ENCODE measurements at places on chromosomes 2 and 18.

GRCh38 chr2:106362789-106363188 lies 105.4 kb downstream of the RGPD3 start:
- DNase-seq = no peak

GRCh38 chr2:174067815-174068214 lies 102.6 kb upstream of the SP3 start:
- no peak for DNase-seq

- DNase-seq = no peak
Measured at GRCh38 chr2:26550276-26551015, 72.5 kb upstream of the OTOF start.

- DNase-seq = no peak
Measured at GRCh38 chr2:15287447-15288184, 273.5 kb downstream of the NBAS start.

GRCh38 chr2:115413791-115414190 lies 971.4 kb downstream of the DPP10 start:
- no peak for DNase-seq

- DNase-seq = no peak
Measured at GRCh38 chr2:3264010-3264744, 113.4 kb downstream of the EIPR1 start.

GRCh38 chr2:129006901-129007300 lies 688.2 kb upstream of the HS6ST1 start:
- DNase-seq = no peak

- no peak for DNase-seq
Measured at GRCh38 chr2:19541884-19542283, 183.5 kb upstream of the OSR1 start.

- DNase-seq = peak; percentile 85
Measured at GRCh38 chr2:227460070-227460485, 11.9 kb upstream of the AGFG1 start.

- DNase-seq = no peak
Measured at GRCh38 chr2:10126632-10127026, 4.1 kb downstream of the RRM2 start.

GRCh38 chr2:102792568-102793208 lies 30.9 kb downstream of the TMEM182 start:
- DNase-seq = no peak

GRCh38 chr18:40956213-40956612 lies 998.8 kb upstream of the PIK3C3 start:
- DNase-seq = no peak

GRCh38 chr2:96161898-96162297 lies 16.7 kb upstream of the DUSP2 start:
- no peak for DNase-seq

DNA sequence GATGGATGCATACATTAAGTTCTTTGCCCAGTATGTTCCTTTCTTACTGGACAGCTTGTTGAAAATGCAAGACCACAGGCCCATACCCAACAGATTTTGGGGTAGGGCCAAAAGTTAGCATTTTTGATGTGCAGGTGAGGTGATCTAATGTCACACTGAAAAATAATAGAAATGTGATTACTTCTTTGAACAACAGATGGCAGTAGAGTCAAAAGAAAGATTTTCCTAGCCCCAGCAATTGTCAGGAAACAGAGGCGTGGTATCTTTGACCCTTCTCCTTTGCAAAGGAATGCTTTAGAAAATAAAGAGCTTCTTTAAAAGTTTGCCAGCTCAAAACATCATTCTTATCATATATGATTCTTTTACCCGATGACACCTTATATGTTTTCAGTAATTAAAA lies 343.6 kb upstream of the SYT4 start:
- DNase-seq = peak; percentile 22

- DNase-seq = peak; percentile 24
Measured at GRCh38 chr2:232668805-232669444, 28.2 kb upstream of the GIGYF2 start.

DNA sequence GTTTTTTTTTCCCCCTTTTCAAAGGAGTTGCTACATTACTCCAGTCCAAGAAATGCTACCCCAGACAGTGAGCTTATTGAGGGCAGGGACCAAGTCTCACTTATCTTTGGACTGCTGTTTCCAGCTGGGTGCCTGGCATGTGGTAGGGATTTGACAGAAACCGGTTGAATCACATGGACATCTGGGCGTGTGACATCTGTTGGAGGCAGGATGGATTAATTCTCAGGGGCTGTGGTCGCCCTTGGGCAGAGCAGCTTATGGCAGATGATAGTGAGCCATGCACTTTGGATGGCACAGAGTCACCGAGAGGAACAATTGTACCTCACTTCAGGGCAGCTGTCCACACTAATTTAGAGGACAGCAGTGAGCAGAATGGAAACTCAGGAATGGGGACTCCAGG lies 254.6 kb upstream of the ID2 start:
- no peak for DNase-seq

GRCh38 chr2:240467149-240467642 lies 31.7 kb downstream of the GPC1 start:
- DNase-seq = no peak

GRCh38 chr2:130759906-130760753 lies 4.8 kb downstream of the AMER3 start:
- DNase-seq = no peak

GRCh38 chr2:162885281-162886070 lies 46.9 kb upstream of the KCNH7 start:
- no peak for DNase-seq

DNA sequence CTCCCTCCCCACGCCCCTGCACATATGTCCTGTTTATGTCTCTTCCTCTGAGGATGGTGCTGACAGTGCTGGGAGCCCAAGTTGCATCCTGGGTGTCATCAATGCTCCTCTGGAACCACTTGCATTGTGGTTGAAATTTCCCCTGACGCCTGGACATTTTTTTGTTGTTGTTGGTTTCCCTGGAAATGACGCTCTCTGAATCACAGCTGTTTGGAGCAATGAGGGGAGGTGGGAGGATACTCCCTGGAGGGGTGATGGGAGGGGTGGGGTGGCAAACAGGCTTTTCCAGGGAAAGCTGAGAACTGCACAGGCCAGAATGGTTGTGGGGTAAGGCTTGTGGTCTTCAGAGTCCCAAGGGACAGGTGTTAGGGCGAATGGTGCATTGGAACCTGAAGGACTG lies 29.6 kb downstream of the CELF4 start:
- no peak for DNase-seq

DNA sequence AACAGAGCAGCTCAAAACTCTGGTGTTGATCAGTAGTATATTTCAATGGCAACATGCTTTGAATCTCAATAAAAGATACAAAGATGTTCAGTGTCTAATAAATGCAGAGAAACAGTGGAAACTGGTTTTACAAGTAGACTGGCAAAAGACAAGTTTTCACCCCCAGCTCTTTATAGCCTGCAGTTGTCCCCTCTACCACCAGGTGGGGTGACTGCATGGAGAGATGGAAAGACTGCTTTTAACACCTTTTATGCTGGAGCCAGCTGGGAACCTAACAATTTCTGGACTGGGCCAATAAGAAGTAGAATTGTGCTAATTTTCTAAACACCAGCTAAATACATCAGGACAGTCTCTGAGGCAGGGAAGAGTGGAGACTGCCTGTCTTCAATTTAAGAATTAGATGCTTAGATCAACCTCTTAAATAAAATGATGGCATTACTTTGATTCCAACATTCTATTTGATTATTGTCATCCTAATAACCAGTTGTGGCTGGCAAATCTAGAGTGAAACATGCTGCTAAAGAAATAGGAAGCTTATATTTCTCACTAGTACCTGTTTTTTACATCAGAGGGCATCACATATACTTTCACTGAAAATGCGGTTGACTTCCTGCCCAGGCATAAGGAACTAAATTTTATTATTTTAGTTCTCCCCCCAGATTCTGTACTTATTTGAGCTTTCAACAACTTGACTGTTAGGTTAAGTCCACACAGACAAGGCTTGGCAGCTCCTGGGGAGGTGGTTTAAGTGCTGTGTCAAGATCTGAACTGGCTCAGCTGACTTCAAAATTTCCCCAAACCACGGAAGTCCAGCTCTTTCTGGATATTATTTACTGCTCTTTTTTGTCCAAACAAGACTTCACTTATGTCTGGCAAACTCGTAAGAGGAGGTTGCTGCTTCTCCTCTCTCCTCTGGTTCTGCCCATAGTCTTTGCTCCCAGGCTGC lies 140.5 kb downstream of the TPGS2 start:
- DNase-seq = peak; percentile 77

DNA sequence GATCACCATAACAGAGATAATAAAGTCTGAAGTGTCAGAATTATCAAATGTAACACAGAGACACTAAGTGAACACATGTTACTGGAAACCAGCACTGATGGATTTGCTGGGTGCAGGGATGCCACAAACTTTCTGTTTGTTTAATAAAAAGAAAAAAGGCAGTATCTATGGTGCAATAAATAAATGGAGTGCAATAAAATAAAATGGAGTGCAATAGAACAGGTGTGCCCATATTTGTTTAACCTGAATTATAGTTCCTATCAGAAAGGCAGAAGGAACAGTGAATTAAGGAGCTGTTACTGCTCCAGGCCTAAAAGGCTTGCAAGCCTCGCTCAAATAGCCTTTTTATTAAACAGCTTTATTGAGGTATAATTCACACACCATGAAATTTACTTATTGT lies 81.0 kb upstream of the KIDINS220 start:
- DNase-seq = no peak

GRCh38 chr18:56815926-56816325 lies 164.8 kb downstream of the WDR7 start:
- DNase-seq = no peak

- peak; percentile 55 for DNase-seq
Measured at GRCh38 chr2:158024288-158024898, 77.3 kb upstream of the UPP2 start.

- no peak for DNase-seq
Measured at GRCh38 chr18:25449046-25449445, 97.1 kb upstream of the ZNF521 start.

DNA sequence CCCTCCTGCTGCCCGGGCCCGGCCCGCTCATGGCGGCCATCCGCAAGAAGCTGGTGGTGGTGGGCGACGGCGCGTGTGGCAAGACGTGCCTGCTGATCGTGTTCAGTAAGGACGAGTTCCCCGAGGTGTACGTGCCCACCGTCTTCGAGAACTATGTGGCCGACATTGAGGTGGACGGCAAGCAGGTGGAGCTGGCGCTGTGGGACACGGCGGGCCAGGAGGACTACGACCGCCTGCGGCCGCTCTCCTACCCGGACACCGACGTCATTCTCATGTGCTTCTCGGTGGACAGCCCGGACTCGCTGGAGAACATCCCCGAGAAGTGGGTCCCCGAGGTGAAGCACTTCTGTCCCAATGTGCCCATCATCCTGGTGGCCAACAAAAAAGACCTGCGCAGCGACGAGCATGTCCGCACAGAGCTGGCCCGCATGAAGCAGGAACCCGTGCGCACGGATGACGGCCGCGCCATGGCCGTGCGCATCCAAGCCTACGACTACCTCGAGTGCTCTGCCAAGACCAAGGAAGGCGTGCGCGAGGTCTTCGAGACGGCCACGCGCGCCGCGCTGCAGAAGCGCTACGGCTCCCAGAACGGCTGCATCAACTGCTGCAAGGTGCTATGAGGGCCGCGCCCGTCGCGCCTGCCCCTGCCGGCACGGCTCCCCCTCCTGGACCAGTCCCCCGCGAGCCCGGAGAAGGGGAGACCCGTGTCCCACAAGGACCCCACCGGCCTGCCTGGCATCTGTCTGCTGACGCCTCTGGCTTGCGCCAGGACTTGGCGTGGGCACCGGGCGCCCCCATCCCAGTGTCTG lies 767 bp downstream of the RHOB start:
- DNase-seq = peak; percentile 54

GRCh38 chr2:153163055-153163454 lies 315.5 kb downstream of the RPRM start:
- peak; percentile 30 for DNase-seq

DNA sequence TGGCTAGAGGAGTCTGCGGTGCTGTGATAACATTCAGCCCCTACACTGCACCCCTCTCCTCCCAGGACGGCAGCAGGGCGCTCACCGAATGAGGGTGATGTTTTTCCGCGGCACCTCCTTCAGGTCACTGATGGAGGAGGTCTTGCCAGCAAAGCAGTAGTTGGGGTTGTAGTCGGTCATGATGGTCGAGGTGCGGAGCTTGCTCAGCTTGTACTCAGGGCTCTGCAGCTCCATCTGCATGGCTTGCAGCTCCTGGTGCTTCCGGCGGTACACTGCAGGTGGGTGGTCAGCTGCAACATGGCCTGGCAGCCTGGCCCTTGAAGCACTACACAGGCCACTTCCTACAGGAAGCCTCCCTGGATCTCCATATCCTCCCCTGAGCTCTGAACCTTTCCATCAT lies 108.0 kb downstream of the CLIP4 start:
- no peak for DNase-seq

GRCh38 chr18:29560270-29560669 lies 1383.3 kb upstream of the CDH2 start:
- DNase-seq = no peak

GRCh38 chr2:161141033-161141432 lies 19.2 kb upstream of the TANK start:
- DNase-seq = no peak

- DNase-seq = peak; percentile 21
Measured at GRCh38 chr18:55406451-55406991, 181.5 kb downstream of the TCF4 start.

- DNase-seq = no peak
Measured at GRCh38 chr2:152490686-152491455, 155.9 kb downstream of the FMNL2 start.

DNA sequence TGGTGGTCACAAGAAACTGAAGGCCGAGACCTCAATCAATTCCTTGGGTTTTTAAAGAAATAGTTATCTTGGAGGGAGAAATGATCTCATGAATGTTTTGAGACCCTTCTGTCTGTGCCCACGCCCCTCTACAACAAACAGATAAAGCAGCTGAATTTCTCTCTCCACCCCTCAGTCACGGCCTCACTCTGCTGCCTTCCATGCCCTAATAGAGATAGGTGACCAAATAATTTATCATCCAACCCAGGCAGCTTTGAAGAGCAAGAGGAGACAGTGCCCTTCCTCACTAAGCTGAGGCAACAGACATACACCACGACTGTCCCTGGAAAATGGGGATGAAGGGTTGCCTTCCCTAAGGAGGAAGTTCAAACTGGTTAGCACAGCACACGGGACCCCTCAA lies 71.2 kb downstream of the LBH start:
- DNase-seq = no peak

GRCh38 chr2:47724221-47724981 lies 58.5 kb upstream of the MSH6 start:
- no peak for DNase-seq

DNA sequence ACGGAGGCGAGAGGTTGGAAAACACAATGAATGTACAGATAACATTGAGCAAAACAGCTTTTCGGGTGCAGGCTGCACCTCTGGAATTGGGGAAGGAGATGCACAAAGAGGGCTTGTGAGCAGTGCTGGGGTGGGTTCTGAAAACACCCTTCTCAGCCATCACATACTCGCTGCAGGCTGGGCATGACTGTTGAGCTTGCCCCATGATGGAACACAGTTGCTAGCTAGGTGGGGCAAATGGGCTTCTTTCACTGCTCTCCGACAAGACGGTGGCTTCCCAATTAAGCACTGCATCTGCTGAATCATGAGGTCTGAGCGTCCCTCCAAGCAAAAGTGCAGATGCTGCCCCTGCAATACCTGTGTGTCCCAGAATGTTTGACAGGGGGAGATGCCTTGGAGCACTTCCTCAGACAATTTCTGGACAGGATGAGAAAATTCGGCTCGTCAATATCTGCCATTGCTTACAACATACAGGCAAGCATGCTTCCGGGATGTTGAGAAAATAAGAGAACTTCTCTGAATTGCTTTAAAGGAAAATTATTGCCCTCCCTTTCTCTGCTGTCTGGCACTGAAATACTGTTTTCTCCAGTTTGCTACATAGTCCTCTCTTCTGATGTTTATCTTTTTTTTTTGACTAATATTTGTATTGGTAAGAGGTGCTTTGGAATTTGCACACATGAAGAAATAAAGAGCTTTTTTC lies 77.3 kb upstream of the SH3BP4 start:
- no peak for DNase-seq

Data from astrocyte of the spinal cord (primary cell).